Mesothelial cell of epicardium (in vitro differentiated cells): ENCODE measurements at places on chromosomes 4 and X.
A peak's percentile ranks its signal among the peaks of the same experiment; 100 is the strongest.

DNA sequence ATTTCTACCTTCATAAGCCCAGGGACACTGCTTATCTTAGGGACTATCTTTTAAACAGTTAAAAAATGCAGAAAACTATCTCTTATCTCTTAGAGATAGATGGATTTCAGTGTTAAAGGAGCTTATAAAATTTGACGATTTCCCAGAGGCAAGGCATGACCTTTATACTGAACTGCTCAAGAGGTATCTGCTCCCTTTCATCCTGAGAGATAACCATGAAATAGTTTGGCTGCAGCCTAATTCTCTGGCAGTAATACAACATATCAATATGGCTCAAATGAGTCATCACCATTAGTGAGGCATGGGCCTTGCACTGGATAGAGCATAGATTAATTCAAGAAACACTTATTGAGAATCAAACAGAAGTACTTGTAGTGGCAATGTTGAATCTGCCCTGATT lies 348.2 kb upstream of the GRIA3 start:
- no peak overlapping the region for H3K4me3 ChIP-seq
- H3K27ac ChIP-seq: no peak overlapping the region
- H3K36me3 ChIP-seq: no peaks in the 10 kb centered on the region
- DNase-seq: no peak
- no peaks in the 10 kb centered on the region for H3K27me3 ChIP-seq

- no peaks in the 10 kb centered on the region for H3K36me3 ChIP-seq
- H3K27ac ChIP-seq: no peak overlapping the region
- no peak overlapping the region for H3K4me3 ChIP-seq
Measured at GRCh38 chr4:67580577-67580976, 22.1 kb downstream of the STAP1 start.

DNA sequence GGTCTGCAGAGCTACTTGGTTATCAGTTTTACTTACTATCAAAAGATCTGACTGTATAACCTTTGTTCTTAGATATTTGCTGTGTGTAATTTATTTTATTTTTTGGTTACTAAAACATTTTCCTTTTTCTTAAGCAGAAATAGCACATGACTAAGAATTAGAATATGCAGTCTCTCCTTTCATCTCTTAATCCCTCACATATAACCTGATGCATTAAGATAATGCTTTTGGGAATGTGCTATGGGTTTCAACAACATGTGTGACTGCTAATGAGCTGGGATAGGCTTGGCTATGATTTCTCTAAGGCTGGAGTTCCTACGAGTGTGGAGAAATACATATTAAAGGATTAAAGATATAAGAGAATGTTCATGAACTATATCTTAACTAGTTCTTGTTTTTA lies 41.5 kb downstream of the SHROOM3 start:
- peak overlapping the region; percentile 28 for H3K27ac ChIP-seq
- H3K36me3 ChIP-seq: peaks cover 24% of the 10 kb centered on the region
- H3K27me3 ChIP-seq: no peaks in the 10 kb centered on the region
- DNase-seq: no peak
- H3K4me3 ChIP-seq: no peak overlapping the region

DNA sequence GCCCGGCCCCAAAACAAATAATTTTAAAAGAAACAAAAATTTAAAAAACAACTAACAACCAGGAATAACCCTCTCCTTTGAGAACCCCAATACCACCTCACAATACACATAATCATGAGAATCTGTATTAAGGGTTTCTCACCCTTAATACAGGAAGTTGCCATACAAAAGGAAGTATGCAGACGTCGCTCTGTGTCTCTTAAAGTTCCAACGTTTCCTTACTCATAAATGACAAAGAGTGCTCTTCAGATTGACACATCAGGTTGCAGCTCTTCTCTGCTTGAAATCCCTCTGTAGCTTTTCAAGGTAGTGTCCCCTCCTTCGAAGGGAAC lies 73.9 kb upstream of the IRF2 start:
- peak overlapping the region; percentile 55 for H3K4me3 ChIP-seq
- H3K27ac ChIP-seq: no peak overlapping the region
- DNase-seq: no peak
- H3K4me1 ChIP-seq: peaks cover 12% of the 10 kb centered on the region
- no peaks in the 10 kb centered on the region for H3K27me3 ChIP-seq

DNA sequence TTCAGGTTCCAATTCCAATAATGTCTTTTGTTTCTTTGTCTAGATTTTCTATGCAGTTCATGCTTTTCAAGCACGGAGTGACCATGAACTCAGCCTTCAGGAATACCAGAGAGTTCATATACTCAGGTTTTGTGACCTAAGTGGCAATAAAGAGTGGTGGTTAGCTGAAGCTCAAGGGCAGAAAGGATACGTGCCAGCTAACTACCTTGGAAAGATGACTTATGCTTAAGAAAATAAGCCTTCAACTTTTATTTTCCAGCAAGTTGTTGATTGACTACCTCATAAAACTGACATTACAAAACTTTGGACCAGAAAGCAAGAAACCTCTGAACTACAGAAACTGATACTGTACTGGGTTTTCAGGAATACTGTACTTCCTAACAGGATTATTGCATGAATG lies 30.8 kb downstream of the INTS12 start:
- H3K4me3 ChIP-seq: no peak overlapping the region
- H3K36me3 ChIP-seq: peaks cover 13% of the 10 kb centered on the region
- no peak overlapping the region for H3K27ac ChIP-seq
- DNase-seq: no peak
- H3K27me3 ChIP-seq: peaks cover 6% of the 10 kb centered on the region
- peaks cover under 1% of the 10 kb centered on the region for H3K4me1 ChIP-seq

DNA sequence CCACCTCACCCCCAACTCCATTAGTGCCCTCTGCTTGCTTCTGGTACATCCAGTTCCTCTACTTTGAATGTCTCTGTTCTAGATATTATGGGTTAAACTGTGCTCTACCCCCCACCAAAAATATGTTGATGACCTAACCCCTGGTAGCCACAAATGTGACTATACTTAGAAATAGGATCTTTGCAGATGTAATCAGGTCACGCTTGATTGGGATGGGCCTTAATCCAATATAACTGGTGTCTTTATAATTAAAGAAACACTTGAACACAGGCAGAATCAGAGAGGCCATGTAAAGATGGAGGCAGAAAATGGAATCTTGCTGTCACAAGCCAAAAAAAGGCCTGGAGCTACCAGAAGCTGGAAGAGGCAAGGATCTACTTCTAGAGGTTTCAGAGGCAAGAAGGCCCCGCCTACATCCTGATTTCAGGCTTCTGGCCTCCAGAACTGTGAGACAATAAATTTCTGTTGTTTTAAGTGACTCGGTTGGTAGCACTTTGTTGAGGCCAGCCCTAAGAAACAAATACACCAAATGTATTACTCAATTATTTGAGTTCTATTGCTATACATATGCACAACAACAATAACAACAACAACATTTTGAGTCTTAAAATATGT lies 220.0 kb downstream of the PPP3CA start:
- no peaks in the 10 kb centered on the region for H3K4me1 ChIP-seq
- no peak overlapping the region for H3K4me3 ChIP-seq
- H3K36me3 ChIP-seq: peaks cover 8% of the 10 kb centered on the region

DNA sequence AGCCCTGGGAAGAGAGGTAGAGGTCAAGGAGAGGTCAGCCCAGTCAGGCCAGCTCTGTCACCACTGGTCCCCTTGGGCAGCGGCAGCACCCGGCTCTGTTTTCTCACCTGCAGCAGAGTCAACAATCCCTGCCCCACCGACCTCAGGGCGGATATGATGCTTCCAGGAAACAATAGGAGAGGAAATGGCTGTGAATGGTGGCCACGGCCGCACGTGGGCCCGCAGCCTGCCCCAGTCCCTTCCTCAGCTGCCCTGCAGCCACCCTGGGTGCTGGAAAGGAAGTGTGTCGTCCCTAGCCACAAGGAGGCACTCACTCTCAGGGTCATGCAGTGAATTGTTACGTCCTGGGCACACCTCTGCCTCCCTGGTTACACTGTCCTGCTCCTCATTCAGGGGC lies 92.5 kb upstream of the ENPP6 start:
- H3K27ac ChIP-seq: no peak overlapping the region
- H3K36me3 ChIP-seq: no peaks in the 10 kb centered on the region
- H3K27me3 ChIP-seq: no peaks in the 10 kb centered on the region
- DNase-seq: no peak
- no peak overlapping the region for H3K4me3 ChIP-seq

- no peak for DNase-seq
- no peaks in the 10 kb centered on the region for H3K27me3 ChIP-seq
- H3K27ac ChIP-seq: no peak overlapping the region
- H3K36me3 ChIP-seq: no peaks in the 10 kb centered on the region
- no peaks in the 10 kb centered on the region for H3K4me1 ChIP-seq
Measured at GRCh38 chr4:174859904-174860303, 30.9 kb upstream of the GLRA3 start.
